KBM-7 (cell line): ENCODE measurements at places on chromosomes 6 and 20.

GRCh38 chr6:157059781-157060180 lies 263.5 kb downstream of the TMEM242 start:
- DNase-seq, result no peak

- peak; percentile 41 for DNase-seq
These were observed 199.2 kb downstream of the CD83 start for GRCh38 chr6:14316651-14317386.

DNA sequence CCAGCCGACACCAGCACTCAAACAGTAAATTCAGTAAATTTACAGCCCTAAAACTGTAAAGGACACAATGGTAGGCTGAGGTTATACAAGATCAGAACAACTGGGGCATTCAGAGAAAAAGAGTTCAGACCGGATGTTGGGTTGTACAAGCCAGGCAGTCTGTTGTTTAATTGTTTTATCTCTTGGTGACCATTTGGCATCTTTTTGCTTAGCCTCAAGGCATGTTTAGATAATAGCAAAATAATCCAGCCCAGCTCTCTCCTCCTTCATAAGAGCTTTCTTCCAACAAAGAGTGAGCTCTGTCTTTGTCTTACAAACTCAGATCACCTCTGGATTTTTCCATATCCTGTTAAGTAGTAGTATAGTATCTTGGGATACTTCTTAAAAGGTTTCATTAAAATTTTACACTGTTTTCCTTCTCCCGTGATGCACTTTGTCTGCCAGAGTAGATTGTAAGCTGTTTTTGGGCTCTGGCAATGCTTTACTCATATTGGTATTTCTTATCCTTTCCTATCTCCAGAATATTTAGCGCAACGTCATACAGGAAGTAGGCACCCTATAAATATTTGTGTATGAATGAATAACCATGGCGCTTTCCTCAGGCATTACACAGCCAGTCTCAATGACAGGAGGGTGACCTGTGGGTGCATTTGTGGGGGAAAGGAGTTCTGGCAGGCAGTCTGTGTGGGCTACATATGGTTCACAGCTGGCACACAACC lies 35.6 kb upstream of the TRAM2 start:
- DNase-seq, result no peak

- DNase-seq, result no peak
These were observed 81.4 kb downstream of the TCP11 start for GRCh38 chr6:35059596-35060345.

- DNase-seq, result no peak
These were observed 3.9 kb upstream of the PRDM13 start for GRCh38 chr6:99602520-99603420.

DNA sequence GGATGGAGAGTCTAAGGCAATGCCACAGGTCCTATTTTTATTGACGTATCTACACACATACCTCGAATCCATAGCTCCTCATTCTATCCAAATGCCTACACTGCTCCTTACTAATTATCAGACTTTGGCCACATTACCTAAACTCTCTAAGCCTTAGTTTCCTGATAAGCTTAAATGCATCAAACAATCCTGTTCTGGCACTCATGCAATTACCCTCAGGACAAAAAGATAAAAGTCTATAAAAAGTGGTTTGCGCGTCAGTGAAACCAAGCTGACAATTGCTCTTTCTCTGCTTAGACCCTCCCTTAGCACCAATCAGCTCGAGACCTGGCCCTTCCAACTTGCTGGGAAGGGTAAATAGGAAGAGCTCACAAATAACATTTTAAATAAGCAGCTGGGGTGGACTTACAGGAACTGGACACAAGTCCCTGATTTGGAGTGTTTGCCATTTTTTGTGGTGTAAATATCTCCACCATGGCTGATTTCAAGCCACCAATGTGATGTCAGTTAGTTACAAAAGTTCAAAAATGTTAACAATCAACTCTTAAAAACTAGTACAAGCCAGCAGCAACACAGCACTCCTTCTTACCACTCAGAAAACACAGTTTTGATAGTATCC lies 7.2 kb upstream of the PLEKHG1 start:
- no peak for DNase-seq

DNA sequence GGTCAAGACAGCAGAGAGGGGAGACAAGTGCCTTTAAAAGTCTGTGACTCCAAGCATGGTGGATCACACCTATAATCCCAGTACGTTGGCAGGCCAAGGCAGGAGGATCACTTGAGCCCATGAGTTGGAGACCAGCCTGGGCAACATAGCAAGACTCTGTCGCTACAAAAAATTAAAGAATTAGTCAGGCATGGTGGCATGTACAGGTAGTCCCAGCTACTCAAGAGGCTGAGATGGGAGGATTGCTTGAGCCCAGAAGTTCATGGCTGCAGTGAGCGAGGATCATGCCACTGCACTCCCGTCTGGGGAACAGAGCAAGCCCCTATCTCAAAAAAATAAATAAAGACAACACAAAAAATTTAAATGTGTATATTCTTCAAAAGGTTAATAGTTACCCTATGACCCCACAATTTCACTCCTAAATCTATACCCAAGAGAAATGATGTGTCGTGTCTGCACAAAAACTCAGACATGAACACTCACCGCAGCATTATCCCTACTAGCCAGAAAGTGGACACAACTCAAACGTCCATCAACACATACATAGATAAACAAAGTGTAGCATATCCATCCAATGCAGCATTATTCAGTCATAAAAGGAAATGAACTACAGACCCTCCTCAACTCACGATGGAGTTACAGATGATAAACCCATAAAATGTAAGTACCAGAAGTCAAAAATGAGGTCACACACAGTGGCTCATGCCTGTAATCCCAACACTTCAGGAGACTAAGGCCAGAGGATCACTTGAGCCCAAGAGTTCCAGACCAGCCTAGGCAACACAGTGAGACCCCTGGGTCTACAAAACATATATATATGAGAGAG lies 23.9 kb downstream of the ZMYND8 start:
- DNase-seq, result no peak

DNA sequence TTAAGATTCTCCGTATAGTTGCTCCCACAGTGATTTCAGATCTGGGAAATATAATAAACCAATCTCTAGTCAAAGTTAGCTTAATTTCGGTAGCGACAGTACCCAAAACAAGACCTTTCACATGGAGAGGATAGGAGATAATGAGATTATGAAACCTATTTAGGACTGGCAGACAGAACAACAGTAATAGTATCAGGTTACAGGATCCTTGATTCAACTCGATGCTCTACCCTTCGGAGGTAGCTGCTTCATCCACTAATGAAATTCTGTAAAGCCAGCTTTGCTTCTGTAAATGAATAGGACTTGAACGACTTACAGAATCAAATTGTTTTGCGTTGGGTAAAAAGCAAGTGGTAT lies 534 bp upstream of the AKIRIN2 start:
- no peak for DNase-seq

GRCh38 chr6:139485185-139485584 lies 110.7 kb upstream of the CITED2 start:
- DNase-seq, result no peak

DNA sequence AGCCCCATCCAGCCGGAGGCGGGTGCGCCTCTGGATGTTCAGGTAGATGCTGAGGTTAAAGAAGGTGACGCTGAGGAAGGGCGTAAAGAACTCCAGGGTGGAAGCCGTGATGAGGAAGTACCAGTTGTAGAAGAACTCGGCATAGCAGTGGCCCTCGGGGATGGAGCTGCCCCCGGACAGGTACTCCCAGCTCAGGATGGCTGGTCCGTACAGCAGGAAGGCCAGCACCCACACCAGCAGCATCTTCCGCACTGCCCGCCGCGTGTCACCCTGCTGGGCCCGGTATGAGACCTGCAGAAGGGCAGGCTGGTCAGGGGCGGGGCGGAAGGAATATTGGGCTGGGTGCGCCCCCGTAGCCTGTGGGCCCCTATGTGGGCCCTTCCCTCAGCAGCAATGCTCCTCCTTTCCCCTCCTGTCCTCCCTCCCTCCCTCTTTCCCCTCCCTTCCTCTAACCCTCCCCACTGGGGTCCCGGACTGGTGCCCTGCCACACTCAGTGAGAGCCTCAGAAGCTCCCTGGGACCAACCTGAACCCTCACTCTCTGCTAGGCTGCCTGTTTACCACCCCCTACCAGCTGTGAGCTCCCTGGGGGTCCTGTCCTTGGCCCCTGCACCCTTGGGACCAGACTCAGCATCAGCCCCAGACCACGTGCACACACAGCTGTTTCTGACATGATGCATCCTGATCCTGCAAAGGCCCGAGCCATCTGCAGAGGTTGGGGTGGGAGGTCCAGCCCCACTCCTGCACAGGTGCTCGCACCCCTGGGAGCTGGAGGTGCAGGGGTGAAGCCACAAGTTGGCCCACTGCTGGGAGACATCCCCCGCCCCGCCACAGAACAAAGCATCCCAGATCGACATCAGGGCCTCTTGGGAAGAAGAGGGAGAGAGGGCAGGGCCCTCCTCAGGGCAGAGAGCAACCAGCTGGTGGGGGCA lies 3.2 kb downstream of the HRH3 start:
- no peak for DNase-seq

DNA sequence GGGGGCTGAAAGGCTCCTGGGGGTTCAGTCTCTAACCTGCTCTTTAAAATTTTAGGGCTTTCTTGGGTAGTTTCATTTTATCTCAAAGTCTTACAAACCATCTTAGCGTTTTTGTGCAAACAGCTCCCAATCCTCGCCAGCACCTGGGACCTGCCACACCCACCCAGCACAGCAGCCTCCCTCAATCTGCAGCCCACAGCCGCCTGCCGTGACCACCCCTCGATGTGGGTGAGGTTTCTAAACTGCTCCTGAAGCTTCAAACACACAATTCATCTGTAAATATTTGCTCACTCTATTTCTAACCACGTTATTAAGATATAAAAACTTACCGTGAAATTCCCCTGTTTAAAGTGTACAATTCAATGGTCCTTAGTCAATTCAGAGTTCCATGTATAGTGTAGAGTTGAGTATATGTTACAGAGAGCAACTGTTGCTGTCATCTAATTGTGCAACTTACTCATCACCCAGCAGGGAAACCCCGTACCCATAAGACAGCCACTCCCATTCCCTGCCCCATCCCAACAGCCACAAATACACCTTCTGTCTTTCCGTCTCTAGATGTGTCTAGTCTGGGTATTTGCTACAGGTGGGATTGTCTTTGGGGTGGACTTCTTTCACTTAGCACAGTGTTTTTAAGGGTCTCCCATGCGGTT lies 381.0 kb downstream of the TAF4 start:
- no peak for DNase-seq

DNA sequence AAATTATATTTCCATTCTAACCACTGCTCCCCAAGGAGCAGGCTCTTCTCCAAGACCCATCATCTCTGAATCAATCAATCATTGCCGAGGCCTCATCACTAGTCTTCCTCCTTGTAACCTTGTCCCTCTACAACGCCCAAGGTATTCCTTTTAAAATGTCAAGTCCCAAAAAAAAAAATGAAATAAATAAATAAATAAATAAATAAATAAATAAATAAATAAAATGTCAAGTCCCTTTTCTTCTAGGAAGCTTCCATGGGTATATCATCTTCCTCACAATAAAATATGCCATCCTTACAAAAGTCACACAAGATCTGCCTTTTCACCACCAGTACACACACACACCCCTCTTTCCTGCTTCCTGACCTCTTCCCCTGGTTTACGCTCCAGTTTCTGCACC lies 57.6 kb downstream of the JAG1 start:
- no peak for DNase-seq

GRCh38 chr6:28985462-28986164 lies 19.5 kb downstream of the ZNF311 start:
- no peak for DNase-seq

DNA sequence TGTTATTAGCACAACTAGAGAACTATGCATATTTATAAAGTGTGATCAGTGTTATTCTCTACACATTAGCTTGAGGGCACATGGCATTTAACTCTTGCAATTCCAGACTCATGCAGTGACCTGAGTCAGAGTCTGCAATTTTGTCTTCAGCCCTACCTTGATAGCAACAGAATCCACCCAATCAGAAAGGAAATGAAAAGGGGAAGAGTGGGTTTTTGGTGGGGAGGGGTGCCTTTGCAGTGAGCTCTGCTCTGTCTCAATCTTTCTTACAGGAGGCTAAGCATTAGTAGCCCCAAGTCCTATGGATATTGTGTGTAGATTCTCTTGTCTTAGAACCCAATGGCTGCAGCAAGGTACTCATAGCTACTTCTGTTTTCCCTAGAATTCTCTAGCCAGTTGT lies 489.2 kb downstream of the DHX35 start:
- DNase-seq, result no peak

DNA sequence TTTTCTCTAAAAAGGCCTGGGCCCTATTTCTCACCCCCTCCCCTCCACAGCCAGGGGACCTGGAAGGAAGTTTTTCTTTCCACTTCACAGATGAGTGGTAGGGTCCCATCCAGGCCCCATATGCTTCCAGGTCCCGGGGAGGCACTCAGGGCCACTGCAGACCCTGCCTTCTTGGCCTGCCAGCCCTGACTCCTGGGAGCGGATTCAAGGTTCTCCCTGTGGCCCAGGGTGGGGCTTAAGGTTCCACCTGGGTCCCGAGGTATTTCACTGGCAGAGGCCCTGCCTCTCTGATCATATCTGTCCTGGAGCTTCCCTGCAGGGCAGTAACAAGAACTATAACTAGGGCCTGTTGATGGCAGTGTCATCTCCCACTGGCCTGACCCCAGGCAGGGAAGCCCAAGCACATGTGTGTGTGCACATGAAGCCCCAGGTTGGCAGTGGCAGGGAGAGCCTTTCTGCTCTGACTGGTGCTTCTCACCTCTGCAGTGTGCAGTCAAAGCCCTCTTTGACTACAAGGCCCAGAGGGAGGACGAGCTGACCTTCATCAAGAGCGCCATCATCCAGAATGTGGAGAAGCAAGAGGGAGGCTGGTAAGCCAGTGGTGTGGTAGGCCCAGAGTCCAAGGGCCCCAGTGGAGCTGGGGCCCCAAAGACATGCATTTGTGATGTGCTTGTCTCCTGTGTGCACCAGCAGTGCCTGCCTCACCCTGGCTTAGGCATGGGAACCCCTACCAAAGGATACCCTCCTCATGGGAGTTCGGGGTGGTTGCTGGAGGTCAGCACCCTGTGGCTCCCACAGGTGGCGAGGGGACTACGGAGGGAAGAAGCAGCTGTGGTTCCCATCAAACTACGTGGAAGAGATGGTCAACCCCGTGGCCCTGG lies 31.2 kb downstream of the PLCG1 start:
- no peak for DNase-seq

- no peak for DNase-seq
These were observed 38.2 kb upstream of the AFDN start for GRCh38 chr6:167788563-167788903.

DNA sequence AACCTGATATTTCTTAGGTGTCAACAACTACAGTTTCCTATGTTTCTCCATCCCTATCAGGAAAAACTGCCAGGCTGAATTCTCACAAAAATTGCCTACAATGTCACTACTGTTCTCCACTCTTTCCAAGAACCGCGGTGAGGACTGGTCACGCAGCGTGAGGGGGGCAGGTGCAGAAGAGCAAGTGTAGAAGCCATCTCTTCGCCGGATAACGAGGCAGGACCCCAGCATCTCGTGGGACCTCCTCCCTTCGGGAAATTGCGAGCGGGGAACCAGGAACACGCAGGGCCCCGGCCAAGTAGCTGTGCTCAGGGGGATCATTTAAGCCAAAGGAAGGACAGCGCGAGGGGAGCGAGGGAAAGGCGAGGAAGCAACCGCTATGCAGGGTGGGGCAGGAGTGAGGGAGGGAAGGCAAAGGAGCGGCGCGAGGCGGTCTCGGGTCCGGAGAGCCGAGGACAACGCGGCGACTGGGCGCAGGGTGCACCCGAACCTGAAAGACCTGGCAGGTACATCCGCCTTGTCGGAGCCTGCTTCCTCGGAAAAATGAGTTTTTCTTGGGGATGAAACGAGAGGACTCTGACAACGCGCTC lies 559 bp downstream of the APMAP start:
- DNase-seq, result peak; percentile 36

- DNase-seq, result no peak
These were observed 67.3 kb upstream of the ADTRP start for GRCh38 chr6:11845664-11846577.

GRCh38 chr6:80547827-80548226 lies 441.4 kb downstream of the BCKDHB start:
- DNase-seq, result no peak
